ENCODE measurements at places on chromosomes 3 and 15.

- DNase-seq: no peak
Measured at GRCh38 chr3:131147534-131147933, 120.9 kb downstream of the NEK11 start.

DNA sequence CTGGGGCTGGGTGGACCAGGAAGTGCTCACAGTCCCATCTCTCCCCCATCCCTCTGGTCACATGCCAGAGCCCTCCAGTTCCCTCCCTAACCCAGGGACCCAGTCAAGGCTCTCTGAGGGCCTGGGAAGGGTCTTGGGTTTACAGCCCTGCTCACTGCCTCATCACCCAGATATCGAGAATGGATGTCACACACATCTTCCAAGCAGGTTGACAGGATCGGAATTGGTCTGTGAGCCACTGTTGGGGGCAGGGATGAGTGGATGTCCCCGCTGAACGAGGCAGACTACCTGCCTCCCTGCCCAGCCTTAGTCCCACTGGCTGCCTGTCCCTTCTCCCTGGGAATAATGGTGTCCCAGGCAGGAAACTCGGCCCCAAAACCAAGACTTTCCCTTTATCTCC, 20.0 kb upstream of the GOLGA6C start:
- no peak for DNase-seq

- DNase-seq: no peak
Measured at GRCh38 chr3:143654906-143655305, 193.4 kb downstream of the SLC9A9 start.

- DNase-seq: no peak
Measured at GRCh38 chr3:139465636-139466035, 10.7 kb downstream of the RBP2 start.

- DNase-seq: no peak
Measured at GRCh38 chr3:123480428-123480827, 31.5 kb upstream of the ADCY5 start.

Data from stimulated activated CD8-positive, alpha-beta memory T cell treated with anti-CD3 and anti-CD28 coated beads, Interleukin-4, amount 100 ng/mL, for 1 hour (primary cell).